KBM-7 (cell line): ENCODE measurements at places on chromosomes 3 and 15.

- DNase-seq: no peak
These were observed 34.6 kb downstream of the SH3BP5 start for GRCh38 chr3:15297608-15298350.

- DNase-seq: no peak
These were observed 20.7 kb downstream of the TCAIM start for GRCh38 chr3:44359146-44359751.

GRCh38 chr3:177190756-177191681 is 6.3 kb downstream of the TBL1XR1 start:
- DNase-seq: peak; percentile 40

GRCh38 chr15:74122403-74123130 is 7.8 kb upstream of the ISLR2 start:
- no peak for DNase-seq

DNA sequence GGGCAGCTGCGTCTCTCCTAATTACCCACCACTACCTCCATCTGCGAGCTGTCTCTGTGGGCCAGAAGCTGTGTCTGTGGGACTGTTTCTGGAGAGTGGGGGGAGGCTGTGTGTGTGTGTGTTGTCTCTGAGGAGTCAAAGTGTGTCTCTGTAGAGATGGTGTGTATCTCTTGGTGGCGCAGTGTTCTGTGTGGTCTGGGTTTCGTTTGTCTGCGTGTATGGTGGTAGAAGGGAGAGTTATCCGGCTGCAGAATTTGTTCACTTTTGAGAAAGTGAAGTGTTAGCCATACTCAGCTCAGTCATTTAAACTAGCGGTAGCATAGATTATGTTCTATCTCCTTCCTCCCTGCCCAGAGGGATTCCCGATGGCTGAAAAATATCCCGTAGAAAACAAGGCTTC is 2.2 kb downstream of the MYRIP start:
- no peak for DNase-seq

GRCh38 chr3:89955156-89955555 is 847.7 kb downstream of the EPHA3 start:
- DNase-seq: no peak

DNA sequence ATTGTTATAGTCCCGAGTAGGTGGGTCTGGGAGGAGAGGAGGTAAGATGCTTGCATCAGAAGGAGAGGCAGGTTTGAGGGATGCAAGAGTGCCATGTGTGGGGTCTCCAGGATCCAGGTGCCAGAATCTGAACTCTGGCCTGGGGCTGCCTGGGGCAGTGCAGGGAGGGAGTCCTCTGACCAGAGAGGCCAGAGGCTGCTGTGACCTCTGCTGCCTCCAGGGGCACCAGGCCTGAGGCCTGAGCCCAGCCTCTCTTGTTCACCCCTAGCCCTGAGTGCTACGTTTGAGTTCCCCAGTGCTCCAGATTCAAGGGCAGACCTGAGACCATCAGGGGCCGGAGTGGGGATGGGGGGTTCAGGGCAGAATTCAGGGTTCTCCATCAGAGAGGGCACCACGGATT is 7.4 kb downstream of the SLC38A3 start:
- no peak for DNase-seq

DNA sequence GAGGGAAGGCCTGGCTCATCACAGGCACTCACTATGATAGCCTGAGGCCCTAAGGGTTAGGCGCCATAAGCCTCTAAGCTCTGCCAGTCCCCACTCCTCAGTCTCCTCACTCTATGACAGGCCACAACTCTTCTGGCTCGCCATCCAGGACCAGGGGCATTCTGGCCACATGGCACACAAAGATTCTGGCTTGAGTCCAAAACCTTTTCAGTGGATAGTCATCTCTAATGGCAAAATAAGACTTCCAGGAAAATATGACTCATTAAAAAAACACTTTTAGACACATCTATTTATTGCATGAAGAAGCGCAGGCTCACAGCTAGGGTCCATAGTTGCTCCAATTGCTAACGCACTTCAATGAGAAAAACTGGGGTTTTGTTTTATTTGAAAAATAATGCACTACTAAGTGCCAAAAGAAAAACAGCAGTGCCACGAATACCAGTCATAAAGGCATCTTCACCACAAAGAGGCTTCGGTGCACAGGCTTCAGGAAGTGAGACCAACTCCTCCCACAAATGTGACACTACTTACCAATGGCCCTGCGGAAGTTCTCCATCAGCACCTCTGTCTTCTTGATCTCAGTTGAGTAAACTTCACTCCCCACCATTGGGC is 11.1 kb downstream of the RUVBL1 start:
- DNase-seq: peak; percentile 76

- DNase-seq: peak; percentile 70
These were observed 542 bp downstream of the INKA1 start for GRCh38 chr3:49803465-49804140.

GRCh38 chr15:70045045-70045444 is 52.7 kb downstream of the TLE3 start:
- no peak for DNase-seq

DNA sequence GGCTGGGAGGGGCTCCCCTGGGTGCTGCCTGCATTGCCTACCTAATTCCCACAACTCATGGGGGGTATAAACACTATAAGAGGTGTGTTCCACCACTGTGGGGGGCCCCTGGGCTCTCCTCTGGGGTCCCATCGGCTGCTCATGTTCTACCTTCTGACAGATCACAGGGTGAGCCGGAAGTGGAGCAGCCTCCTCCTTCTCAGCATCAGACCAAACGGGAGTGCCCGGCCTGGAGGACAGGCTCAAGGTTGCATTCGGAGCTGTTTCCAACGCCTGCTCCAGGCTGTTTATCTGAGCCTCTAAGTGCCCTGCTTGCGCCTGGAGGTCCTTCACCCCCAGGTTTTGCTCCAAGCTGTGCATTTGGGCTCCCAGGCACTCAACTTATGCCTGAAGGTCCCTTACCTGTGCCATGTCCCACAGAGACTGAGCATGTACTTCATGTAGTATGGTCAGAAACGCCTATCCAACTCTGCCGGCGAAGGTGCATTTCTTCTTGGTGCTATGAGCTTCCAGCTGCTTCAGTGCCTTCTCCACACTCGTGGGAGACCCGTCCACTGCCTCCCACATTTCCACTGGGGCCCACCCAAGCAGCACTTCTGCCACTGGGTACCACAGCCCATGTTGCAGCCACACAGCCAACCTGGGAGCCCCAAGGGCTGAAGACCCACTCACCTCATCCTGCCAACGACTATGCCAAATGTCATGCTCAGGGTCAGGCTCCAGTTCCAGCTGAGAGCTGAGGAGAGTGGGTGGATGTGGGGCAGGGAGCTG is 232.1 kb downstream of the IGSF11 start:
- DNase-seq: no peak

- DNase-seq: peak; percentile 88
These were observed 2.3 kb downstream of the SUCNR1 start for GRCh38 chr3:151875759-151876158.

DNA sequence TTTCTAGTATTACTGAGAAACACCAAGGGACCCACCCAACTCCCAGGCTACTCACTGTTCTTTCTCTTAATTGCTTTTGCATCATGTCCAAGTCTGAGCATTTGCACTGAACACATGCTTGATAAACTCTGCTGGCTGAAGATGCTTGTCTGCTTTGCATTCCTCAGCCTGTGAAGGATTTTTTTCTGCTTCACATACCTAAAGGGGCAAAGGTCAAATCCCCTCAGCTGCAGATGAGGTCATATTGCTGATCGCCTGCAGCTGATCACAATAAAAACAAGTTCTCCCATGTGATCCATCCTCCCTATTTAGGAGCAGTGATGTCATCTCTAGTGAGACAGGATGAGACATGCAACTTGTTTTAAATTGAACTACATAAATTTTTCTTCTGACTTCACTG is 84.6 kb upstream of the DCBLD2 start:
- DNase-seq: no peak

DNA sequence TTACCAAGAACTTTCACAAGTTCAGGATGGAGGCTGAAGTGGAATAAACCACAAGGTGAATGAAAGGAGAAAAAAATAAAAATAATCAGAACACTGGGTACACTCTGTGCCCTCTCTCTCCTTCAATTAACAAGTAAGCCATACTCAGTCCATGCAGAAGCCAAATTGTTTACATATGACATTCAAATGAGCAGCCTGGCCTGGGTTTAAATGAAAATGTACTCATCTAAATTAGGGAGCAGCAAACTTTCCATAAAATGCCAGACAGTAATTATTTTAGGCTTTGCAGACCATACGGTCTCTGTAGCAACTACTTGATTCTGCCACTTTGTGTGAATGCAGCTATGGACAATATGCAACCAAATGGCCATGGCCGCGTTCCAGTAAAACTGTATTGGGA is 376.6 kb downstream of the MAGI1 start:
- DNase-seq: no peak

GRCh38 chr15:89948796-89949195 is 36.0 kb upstream of the ARPIN start:
- DNase-seq: no peak

DNA sequence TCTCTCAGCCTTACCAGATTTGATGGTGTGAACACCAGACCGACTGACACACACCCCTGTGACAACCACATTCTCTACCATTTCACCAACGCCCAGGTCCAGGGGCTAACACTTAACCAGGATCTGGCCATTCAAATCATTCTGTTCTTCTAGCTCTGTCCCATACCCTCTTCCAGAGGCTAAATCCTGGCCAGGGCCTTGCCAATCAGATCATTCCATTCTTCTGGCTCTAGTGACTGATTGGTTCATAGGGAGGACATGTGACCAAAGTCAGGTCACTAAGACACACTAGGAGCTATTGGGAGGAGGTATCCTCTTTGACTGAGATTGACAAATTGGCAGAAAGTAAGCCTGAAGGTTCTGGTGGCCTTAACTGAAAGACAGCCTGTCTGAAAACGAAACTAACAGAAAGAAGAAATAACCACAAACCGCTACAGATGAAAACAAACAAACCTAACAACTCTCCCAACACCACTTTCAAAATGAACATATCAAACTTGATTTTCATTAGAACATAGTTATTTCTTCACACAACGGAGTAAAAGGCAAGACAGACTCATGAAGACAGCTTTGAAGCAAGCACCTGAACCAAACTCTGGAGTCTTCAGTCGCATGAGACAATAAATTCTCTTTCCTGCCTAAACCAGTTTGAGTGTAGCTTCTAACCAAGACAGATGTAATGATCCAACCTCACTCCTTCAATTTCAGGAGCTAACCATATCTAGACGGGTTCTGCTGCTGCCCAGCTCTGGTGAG is 68.5 kb downstream of the TRANK1 start:
- no peak for DNase-seq

- no peak for DNase-seq
These were observed 3.2 kb downstream of the SENP7 start for GRCh38 chr3:101509811-101510210.

- no peak for DNase-seq
These were observed 83.4 kb downstream of the CHSY1 start for GRCh38 chr15:101168463-101168824.

DNA sequence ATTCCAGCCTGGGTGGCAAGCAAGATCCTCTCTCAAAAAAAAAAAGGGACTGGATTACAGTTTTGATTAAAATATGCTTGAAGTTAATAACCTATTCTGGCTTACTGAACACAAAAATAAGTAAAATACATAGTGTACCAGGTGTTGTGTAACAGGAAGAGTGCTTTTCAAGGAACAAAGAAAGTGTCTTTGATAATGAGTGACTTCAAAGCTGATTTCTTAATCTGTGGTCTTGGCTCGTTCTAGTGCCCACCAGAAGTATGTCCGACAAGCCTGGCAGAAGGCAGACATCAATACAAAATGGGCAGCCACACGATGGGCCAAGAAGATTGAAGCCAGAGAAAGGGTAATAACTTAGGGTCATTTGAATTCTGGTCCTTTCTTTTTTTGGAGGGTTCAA is 4.0 kb downstream of the RPL14 start:
- no peak for DNase-seq

DNA sequence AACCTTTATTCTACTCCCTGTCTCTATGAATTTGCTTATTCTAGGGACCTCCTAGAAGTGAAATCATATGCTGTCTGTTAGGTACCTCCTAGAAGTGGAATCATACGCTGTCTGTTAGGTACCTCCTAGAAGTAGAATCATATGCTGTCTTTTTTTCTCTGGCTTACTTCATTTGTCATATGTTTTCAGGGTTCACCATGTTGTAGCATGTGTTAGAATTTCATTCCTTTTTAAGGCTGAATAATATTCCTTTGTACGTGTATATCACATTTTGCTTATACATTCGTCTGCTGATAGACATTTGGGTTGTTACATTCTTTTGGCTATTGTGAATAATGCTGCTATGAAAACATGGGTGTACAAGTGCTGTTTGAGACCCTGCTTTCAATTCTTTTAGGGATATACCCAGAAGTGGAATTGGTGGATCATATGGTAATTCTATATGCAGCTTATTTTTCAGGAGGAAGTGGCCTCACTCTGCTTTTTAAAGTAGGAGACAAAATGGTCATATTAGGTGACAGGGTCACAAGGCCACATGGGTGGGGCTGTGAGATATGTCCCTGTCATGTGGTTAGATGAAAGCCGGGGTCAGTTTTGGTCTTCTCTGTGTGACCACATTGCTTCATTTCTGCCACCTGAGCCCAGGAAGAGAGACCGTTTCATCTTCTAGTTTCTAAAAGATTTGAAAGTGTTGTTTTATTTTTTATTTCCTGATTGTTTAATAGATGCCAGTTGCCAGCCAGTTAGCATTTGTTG is 76.7 kb downstream of the FLNB start:
- no peak for DNase-seq

DNA sequence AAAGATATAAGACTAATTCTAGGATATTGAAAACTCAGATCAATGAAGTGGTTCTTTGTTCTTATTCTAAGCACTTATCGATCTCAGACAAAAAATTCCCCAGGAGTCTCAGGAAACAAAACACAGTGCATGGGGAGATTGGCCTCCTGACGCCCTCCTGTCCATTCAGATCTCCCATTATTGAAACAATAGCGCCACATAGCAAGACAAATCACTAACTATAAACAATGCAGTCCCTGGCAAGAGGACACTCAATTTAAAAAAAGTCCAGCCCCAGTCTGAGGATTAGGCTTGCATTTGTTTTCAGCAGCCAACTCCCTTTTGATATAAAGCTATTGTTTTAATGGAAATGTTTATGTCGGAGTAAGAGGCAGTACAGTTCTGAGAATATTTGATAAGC is 528.2 kb downstream of the GABRG3 start:
- DNase-seq: no peak

- no peak for DNase-seq
These were observed 781.2 kb upstream of the ARPP21 start for GRCh38 chr3:34858067-34858660.

GRCh38 chr15:66124651-66125050 is 128.9 kb downstream of the MEGF11 start:
- DNase-seq: no peak

- DNase-seq: no peak
These were observed 31.5 kb downstream of the MBNL1 start for GRCh38 chr3:152300029-152300731.

DNA sequence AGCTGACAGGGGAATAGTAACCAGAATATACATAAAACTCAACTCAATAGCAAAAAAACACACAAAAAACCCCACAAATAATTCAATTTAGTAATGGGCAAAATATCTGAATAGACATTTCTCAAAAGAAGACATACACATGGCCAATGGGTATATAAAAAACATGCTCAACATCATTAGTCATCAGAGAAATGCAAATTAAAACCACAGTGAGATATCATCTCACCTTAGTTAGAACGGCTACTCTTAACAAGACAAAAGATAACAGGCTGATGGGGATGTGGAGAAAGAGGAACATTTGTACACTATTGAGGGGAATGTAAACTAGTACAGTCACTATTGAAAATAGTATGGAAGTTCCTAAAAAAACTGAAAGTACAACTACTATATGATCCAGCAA is 678.6 kb downstream of the MECOM start:
- no peak for DNase-seq
